HCEC 1CT (cell line): ENCODE measurements at places on chromosomes 11 and 22.

DNA sequence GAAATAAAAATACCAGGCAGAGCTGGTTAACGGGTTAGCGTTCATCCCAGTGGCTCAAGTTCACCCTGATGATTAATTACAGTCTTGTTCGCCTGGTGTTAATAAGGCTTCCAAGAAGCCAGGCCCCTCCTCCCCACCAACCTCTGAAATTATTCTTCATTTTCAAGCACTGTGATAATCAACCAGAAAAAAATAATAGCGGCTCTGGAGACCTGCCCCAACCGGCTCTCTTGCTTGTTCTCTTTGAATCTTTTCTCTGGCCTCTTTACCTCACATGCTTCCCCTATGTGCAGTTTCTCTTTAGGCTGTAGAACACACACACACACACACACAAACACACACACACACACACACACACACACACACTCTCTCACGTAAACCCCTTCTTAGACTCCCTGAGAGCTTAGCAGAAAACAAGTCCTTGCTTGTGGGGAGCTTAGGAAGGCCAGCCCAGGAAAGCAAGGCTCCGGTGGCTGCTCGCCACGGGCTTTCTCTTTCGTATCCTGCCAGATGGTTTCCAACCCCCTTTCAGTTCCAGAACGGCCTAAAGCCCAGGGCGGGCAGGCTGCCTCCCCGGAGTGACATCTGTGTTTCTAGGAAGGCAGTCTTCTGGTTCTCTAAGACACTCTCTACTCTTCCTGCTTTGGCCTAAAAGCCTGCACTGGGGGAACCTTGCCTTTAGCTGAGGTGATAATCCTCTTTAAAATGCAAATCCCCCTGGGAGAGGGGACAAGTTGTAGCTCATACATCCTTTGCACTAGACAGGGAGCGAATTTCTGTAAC, 106.4 kb upstream of the SESN3 start:
- peak; percentile 5 for DNase-seq

DNA sequence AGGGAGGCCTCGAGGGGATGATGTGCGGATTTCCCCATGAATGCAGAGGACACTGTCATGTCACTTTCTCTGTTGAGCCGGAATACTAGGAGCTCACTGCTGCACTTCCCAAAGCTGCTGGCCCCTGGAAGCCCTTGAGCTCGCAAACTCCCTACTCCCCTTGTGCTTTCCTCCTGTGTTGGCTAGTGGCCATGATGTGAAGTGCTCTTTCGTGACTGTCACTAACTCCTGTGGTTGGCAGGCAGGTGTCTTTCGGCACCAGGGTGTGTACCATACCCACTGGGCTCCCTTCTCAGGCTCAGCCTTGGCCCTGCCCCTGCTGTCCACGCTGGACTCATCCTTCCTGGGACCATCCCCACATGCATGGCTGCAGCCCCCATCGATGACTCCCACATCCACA, 86.2 kb downstream of the BTBD10 start:
- DNase-seq, result no peak

GRCh38 chr22:49331223-49331815, 496.4 kb downstream of the BRD1 start:
- DNase-seq, result no peak

DNA sequence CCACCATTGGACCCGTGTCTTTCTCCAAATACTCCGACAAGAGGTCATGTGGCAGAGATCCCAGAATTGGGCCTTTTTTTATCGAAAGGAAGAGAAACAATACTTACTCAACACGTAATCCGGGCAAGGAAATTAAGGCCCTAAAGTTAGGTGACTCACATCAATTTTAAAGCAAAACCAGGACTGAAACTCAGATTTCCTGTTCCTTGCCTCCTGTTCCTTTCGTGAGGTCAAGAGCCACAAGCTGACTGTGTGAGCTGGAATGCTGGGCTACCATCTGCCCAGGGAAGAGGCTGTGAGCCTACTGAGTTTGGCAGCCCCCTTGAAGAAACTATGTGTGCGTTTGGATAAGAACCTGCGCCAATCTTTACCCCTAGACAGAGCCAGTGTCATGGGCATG, 27.1 kb upstream of the MRGPRX2 start:
- peak; percentile 93 for DNase-seq

DNA sequence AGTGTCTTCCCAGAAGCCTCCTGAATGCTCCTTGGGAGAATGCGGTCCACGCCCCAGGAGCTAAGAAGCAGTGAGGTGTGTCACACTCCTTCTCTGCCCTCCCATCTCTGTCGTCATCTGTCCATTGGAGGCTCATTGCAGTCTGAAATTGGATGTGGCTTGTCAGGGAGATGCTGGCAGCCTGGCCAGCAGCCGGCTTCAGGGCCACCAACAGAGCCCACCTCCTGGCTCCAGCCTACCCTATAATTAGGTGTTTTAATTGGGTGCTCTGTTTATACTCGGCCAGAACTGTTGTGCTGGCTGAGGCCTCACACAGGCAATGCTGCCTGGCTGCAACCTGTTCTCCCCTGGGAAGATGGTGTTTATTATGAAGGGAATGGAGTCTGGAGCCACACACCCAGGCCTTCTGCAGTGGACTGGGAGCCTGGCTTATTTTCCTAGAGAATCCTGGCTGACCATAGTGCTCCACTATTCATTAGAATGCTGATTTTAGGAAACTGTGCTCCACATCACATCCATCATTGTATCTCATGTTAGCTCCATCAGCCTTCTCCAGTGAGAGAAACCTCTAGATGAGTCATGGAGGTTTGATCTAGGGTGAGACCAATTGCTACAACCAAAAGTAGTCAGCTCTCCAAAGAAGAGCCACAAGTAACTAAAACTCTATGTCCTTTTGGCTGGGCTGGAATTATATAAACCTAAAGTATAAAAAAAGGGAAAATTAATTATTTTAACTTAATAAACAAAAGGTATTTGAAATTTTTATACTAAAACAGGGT, 86.8 kb upstream of the CRTAM start:
- peak; percentile 62 for DNase-seq

DNA sequence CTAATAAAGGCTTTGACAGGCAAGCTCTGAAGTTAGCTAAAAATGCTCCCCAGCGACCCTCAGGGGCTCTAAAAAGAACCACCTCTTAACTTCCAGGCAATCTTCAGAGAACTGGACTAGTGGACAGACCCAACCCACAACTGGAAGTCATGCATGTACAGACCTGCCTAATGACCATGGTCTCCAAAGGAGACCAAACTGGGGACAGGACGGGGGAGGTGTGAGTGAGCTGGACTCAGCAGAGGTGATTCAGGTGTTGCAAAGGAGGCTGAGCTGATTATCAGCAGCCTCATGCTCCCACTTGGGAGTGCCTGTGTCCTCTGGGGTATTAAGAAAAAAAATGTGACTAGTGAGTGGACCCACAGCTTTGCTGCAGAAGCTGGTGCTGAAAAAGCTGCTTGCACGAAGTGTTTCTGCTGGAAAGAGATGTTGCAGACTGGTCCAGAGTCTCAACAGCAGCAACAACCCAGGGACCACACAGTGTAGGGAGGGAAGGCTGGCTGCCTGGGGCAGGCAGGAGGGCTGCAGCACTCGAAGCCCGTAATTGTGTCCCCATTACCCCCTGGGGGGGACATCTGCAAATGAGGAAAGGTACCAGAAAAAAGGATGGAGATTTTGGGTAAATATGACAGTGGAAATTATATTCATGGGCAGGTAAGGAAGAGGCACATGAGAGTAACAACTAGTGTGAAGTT, 35.3 kb downstream of the PITPNB start:
- DNase-seq, result no peak

DNA sequence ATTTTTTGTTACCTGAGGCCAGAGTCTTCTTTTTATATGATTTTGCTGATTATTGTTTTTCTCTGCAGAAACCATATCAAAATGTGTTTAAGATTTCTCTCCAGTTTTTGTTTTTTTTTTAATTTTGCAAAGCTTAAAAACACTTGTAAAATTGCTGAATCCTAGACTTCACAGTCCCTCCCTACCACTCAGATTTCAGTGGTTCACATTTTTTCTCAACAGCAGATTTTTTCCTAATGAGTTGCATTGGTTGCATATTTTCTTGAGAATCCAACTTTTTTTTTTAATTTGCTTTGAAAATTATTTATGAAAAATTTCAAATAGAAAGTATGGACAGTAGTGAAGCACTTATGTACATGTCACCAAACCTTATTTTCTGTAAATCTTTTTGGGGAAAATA, 5.8 kb downstream of the ARL14EP start:
- peak; percentile 20 for DNase-seq

- peak; percentile 7 for DNase-seq
Observed at GRCh38 chr22:17095538-17095937, 10.7 kb downstream of the IL17RA start.

DNA sequence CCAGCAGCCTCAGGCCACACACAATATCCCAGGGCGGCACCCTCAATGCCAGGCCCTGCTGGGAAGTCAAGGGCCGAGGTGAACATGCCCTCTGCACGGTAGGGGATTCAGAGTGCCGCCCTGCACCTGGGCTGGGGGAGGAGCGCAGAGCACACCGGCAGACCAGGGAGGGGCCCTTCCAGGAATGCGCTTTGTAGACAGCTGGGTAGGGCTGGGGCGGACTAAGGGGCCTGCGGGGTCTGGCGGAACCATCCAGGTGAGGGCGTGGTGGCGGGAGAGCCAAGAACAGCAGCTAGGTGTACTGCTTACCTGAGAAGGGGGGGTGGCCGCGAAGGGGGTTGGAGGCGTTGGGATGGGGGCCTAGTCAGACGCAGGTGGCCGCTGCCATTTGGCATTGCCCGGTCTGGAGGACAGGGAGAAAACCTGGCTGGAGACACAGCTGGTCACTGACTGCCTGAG, 26.0 kb downstream of the DUSP8 start:
- DNase-seq, result no peak

DNA sequence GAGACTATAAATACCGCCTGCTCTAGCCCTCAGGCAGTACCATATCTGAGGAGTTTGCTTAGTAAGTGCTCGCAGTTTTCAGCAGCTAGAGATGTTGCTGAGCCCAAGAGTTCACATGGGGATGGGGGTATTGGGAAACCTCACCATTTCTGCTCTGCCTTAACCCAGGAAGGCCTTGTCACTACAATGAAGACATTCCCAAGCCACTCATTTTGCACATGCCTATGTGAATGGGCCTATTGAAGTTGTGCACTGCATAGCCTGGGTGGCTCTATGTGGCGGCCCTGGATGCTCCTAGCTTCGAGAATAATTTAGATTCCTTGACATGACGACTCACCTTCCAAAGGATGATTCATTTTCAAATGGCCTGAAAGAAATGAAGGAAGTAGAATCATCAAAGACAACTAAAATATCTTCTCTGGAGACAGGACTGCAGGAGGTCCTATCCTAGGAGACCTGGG, 163.4 kb downstream of the ADAMTS15 start:
- peak; percentile 63 for DNase-seq

- no peak for DNase-seq
Observed at GRCh38 chr22:19041704-19042074, 80.5 kb downstream of the DGCR2 start.

- no peak for DNase-seq
Observed at GRCh38 chr11:128235426-128235825, 351.9 kb downstream of the ETS1 start.

DNA sequence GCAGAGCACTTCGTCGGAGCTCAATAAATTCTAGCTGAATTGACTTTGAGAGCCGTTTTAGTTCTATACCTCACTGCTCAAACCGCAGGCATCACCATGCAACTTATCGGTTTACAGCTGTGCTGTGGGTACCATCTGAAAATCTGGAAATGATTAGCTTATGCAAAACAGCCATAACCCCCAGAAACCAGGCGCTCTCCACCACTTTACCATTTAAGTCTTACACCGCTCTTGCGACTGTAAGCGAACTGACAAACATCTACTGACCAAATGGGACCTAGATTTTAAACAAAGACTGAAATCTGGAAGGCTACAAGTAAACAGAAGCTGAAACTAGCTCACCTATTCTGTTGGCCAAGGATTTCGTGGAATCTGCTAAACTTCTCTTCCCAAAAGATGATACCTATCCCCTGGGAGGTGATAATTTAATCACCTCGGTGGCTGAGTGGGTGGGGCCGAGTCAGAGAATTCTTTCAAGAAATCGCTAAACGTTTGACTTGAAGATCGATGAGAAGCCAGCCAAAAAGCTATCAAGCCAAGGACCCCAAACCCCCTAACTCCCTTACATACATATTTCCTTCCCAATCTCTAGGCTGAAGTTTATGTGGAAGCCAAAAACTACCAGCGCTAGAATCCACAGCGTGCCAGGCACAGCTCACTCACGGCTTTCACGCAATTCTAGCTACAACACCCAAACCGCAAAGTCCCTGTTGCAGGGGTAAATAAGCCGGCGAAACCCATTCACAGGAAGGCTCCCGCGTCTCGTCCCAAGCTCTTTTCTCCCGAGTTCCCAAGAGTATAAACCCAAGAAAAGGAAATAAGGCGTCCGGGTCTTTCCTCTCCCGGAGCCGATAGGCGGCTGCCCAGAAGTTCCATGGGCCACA, 644 bp downstream of the SPTY2D1 start:
- no peak for DNase-seq

- DNase-seq, result no peak
Observed at GRCh38 chr11:8363921-8364320, 100.2 kb upstream of the LMO1 start.

DNA sequence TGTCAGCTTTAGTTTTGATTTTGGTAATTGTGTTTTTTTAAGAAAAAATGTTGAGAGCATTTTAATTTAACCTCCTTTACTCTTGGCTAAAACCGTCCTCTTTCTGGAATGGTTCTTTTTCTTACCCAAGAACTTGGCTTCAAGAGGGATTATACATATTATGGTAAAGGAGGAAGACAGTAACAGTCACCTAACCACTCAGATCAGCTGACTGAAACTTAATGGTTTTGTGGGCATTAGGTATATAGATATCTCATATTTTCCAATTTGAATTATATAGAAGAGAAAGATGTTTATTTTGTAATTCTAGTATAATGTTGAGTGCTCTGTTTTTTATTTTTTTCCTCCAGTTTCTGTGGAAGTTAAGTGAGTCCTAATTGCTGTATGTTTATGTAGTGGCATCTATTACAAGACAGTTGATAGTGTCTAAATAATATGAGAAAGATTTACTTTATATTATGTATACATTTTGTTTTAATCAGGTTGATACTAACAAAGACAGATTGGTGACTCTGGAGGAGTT, 36.6 kb upstream of the NCR3LG1 start:
- no peak for DNase-seq

DNA sequence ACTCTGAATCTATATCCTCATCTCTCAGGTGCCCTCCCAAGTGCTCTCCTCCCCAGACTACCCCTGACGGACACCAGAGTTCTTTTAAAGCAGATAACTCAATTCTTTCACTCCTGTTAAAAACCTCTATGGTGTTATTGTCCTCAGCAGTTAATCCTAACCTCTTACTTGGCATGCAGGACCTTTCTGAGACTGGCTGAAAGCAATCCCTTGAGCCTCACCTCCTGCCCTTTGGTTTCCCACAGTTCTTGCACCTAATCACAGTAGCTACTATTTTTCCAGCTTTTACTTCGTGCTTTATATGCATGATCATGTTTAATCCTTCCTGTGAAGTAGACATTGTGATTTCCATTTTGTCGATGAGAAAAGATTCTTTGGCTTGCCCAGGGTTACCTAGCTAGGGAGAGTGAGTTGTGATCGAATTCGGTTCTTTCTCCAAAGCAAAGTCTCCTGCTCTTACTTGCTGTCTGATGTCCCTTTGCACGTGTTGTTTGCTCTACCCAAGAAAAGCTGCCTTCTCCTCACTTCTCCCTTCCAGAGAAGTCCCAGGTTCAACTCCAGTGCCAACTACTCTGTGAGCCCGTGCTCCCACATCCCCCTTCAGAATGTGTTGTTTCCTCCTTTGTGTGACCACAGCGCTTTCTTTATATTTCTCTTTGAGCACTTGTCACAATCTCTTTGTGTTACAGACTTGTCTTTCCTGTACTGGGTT, 2.1 kb downstream of the UBE2L3 start:
- no peak for DNase-seq

GRCh38 chr22:19525666-19526065, 1.5 kb upstream of the CLDN5 start:
- DNase-seq, result no peak
